ENCODE measurements at places on chromosomes 1 and 21.

- no peak for DNase-seq
Observed at GRCh38 chr21:32212116-32212515, 66.7 kb downstream of the MIS18A start.

DNA sequence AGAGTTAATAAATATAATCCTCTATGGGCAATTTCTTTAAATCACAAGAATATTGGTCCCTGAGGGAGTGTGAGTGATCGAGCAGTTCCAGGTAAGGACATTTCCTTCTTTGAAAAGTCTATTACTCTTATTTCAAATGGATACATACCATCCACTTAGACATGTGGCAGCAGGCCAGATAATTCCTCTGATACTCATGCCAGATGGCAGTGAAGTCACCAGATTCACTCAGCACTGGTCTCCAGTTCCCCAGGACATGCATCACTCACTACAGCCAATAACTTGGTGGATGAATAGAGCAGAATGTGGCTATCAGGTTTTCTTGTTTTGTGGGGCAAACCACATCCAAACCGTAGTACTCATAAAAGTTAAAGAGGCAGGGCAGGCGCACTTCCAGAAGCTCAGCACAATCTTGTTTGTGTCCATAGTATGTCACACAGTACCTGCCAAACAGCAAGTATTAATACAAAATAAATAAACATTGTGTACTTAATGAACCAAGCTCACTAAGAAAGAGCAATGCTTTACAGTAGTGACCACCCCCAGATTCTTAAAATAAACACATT is 74.2 kb upstream of the CD53 start:
- DNase-seq = no peak

DNA sequence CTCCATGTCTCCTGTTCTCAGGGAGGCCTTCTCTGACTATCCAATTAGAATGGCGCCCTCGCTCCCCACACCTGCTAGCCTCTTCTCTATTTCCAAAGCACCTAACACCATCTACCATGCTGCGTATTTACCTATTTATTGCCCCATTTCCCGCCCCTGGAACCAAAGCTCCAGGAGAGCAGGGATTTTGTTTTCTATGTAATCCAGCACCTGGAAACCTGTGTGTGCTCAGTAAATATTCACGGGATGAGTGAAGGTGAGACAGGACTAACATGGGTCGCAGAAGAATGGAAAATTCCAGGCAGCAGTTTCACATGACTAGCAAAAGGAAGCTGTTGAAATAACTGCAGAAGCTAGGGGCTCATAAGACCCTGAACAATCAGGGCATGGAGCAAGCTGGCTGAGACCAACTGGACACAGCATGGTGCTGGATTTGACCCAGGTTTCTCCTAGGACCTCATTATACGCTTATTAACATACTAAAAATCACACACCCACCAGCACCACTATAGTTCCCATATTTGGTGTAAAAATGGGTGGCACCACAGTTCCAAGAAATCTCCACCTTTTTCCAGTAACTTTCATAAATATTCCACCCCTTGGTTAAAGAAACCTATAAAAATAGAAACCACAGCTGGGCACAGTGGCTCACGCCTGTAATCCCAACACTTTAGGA is 15.1 kb upstream of the TENT5B start:
- DNase-seq = no peak

DNA sequence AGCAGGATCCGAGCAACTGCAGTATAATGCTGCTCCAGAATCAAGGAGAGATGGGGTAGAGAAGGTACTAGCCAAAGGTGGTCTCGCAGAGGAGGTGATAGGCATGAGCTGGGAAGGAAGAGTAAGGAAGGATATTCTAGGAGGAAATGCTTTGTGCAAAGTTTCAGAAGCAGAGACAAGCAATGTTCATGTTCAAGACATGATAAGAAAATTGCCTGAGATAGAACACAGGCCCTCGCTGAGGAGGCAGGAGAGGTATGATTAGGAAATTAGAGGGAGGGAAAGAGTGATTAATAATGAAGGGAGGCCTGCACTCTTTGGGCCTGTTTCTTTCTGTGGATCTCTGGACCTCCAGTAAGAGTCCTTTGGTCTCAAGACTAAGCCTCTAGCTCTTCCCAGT is 12.9 kb upstream of the ETV3 start:
- no peak for DNase-seq

DNA sequence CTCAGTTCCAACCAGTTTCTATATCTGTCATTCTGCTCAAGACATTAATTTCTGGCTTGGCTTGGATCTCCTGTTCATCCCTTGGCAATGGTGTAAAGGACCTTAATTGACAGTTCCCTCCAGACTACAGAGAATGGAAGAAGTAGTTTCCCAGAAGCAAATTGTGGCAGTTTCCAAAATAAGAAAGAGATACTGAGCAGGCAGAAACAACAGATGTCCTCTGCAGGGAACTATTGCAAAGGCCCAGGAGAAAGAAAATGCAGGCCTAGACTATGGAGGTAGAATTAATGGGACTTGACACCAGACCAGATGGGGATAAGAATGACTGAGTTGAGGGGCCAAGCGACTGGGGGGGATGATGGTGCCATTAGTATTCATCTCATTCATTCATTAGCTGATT is 6.1 kb upstream of the AK2 start:
- no peak for DNase-seq

GRCh38 chr1:78284354-78284753 is 206.4 kb upstream of the PTGFR start:
- DNase-seq = no peak

DNA sequence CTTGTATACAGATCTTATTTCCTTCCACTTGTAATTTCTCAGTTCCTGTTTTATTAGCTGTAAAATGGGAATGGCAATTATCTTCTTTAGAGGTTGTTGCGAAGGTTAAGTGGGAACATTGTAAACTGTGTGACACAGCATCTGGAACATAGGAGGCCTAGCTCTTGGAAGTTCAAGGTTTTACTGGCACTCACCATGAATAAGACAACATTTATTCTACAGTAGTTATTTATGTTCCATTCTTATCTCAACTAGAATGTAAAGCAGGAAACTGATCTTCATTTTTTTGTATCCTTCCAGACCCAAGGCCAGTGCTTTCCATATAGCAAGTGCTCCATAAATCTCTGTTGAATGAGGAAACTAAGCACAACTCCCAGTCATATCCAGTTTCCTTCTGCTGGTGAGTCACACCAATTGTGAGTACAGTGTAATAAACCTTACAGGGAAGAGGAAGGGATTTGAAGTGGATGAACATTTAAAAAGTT is 1.4 kb downstream of the BCL10 start:
- no peak for DNase-seq

- DNase-seq = no peak
Observed at GRCh38 chr21:20741445-20741844, 256.8 kb upstream of the NCAM2 start.

Measured in cortex of kidney (tissue), 1 donor.